NCI-H1092 (cell line): ENCODE measurements at places on chromosomes 5 and 9.

GRCh38 chr5:14105718-14106410 lies 37.3 kb upstream of the TRIO start:
- no peak for DNase-seq

DNA sequence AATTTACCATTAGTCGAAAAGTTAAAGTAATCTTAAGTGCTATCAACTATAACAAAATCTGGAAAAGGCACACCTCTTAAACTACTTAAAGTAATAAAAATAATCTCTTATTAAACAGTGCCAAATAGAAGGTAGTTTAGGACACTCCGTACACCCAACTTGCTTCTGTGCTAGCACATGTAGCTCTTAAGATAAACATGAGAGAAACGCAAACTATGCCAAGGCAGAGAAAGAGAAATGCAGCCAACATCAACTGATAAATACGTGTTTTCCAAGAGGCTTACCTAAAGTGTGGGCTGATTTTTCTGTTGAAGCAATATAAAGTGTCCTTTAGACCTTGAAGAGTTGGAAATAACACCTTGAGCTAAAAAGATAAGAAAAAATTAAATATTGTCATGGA lies 480.6 kb upstream of the DAB2 start:
- no peak for DNase-seq

GRCh38 chr5:116379306-116379705 lies 195.3 kb downstream of the SEMA6A start:
- no peak for DNase-seq

DNA sequence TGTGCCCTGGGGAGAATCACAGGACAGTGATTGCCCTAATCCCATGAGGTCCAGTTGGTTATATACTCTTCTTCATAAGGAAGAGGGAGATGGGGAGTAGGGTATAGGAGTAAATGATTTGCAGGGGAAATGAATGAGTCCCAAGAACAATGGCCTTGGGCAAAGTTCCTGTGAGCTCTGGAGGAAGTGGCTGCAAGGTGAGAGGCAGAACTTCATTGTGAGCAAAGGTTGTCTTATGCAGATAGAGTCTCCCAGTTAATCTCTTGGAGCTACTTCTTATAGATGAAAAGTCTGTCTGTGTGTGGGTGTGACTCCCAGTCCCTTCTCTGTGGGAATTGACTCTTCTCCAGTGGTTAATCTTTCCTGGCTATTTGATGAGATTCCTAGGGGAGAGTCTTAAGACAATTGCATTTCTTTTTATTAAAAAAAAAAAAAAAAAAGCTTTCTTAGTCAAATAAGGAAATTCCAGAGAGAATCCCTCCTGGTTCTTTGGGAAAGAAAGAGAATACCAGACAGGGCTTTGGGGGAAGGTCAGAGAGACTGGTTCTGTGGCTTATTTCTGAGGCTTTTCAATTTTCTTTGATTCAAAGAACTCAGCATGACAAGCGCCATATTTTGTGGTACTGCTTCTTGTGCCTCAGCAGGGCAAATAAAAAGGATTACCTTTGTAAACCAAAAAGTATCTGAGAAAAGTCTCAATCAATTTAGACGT lies 33.6 kb upstream of the MEGF10 start:
- no peak for DNase-seq

DNA sequence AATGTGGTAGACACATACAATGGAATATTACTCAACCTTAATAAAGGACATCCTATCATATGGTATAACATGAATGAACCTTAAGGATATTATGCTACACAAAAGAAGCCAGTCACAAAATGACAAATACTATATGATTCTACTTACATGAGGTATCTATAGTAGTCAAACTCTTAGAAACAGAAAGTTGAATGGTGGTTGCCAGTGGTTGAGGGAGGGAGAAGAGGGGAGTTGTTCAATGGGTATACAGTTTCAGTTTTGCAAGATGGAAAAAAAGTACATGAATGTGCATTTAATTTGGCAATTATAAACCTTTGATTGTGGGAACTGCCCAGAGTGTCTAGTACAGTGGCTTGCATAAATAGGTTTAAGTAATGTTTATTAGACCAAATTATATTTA lies 473.3 kb upstream of the ZNF608 start:
- DNase-seq = no peak

GRCh38 chr5:75282581-75282980 lies 45.9 kb upstream of the ANKRD31 start:
- DNase-seq = no peak

DNA sequence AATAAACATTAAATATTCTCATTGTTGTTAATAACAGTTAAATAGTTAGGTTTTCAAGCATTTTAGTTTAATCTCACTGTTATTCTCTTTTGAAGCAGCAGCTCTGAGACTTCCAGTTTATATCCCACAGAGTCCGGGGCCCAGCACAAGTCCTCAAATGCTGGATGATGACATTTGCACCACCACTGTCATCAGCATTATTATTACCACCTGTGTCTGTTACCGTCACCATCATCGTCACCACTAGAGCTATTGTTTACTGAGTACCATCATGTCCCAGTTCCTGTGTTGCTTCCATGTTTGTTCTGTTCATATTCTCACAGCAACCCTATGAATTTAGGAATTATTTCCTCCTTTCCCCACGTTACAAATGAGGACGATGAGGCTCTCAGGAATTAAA lies 169.2 kb upstream of the NR3C1 start:
- no peak for DNase-seq

DNA sequence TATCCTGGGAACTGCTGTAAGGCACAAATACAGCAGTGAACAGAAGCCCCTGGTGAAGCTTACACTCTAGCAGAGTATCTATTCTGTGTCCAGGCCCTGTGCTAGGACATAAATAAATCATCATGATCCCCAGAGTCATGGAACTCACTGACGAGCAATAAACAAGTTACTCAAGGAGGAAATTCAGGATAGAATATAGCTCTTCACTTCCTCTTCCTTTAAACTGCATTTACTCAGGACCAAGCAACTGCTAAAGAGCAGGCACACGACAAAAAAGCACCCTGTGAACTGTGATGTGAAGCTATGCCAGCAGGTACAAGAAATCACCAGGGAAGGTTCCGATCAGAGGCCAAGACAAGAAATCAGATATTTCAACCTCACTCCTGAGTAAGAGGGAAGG lies 47.8 kb upstream of the NR5A1 start:
- no peak for DNase-seq

GRCh38 chr5:6166698-6167394 lies 211.5 kb downstream of the MED10 start:
- no peak for DNase-seq

- no peak for DNase-seq
Observed at GRCh38 chr5:109962882-109963603, 273.3 kb downstream of the MAN2A1 start.

- no peak for DNase-seq
Observed at GRCh38 chr5:60538955-60539866, 160.8 kb downstream of the DEPDC1B start.

DNA sequence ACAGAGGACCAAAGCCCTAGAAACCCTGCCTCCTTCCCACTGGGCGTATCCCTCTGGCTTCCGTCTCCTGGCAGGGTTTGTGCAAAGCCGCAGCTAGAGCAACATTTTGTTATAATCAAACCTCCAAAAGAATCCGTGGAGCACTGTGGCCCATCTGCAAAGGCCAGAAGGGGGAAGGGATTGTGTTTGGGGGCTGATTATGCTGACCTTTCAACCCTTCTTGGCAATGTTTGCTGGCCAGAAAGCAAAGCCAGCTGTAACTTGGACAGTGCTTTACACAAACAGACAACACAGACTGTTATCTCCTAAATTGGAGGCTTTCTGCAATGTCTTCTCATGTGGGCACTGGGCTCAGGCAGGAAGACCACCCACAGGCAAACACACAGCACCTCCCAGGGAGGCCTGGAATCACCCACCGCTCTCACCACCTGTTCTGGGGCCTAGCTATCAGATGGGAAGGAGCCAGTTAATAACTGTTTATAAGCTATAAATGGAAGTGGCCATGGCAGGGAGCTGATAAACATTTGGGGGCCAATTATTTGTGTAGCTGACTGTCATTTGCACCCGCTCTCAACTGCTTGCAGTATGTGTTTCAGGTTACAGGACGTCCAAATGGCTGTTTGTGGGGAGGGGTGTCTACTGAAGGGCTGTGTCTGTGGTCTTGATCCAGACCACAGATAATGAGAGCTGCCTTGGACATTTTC lies 121.6 kb upstream of the ERCC6L2 start:
- peak; percentile 46 for DNase-seq

GRCh38 chr5:54361691-54362411 lies 51.5 kb upstream of the ARL15 start:
- no peak for DNase-seq

DNA sequence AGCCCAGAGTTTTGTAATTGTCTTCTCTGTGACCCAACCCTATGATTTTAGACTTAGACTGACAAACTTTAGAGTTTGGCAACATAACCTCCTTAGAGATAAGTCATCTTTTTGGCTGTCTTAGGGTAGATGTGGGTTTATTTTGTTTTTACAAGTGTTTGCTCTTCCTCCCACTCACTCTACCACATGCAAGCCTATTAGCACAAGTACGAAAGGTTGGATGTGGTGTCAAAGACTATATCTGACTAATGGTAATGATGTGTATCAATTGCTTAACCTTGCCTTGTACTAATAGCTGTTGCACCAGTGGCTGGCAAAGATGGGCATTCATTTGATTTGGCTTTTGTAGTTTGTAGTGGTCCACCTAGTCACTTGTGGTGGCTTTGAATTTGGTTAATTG lies 46.5 kb downstream of the SLC25A46 start:
- DNase-seq = no peak

- no peak for DNase-seq
Observed at GRCh38 chr5:119327018-119327417, 28.8 kb upstream of the TNFAIP8 start.

GRCh38 chr5:78799266-78800017 lies 150.9 kb upstream of the LHFPL2 start:
- DNase-seq = no peak

DNA sequence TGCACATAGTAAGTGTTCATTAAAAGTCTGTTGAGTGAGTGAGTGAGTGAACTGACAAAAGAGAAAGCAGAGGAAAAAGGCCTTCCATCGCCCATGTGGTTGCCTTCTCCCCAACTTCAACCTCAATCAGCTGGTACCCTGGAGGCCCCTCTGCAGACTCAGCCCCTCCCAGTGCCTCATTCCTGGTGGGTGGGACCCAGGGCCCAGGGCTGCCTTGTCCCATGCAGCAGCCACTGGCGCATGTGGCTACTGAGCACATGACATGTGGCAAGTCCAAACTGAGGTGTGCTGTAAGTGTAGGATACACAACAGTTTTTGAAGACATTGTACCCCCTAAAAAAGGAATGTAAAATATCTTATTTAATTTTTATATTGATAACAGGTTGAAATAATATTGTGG lies 29.6 kb downstream of the NDUFA8 start:
- DNase-seq = no peak

DNA sequence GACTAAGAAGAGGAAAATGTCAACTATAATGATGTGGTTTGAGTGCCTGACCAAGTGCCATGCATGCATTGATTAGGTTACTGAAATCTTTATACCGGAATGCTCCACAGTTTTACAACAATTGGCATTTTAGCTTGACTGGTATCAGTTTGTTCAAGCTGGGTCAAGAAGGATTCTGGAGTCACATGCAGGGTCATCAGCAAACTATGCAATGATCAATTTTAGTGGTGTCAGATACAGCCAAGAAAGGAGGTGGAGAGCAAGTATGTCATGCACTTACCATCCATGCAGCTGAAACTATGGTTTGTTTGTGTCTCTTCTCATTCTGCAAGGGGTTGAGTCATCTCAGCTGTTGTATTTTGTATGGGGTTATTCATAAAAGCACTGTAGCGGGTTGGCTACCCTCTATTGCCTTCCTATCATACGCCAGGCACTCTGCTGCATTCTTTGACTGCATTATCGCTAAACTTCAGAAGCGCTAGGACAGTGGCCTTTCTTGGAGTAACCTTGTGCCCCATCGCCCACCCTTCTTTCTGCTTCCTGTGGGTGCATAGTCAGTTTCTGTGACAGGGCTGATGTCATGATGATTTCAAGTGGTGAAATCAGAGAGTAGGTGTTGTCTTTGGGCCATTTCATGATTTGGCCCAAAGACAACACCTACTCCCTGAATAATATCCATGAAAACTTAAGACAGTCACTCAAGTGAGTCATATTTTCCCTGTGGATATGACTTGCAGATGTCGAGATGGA lies 145.4 kb downstream of the MTX3 start:
- no peak for DNase-seq

DNA sequence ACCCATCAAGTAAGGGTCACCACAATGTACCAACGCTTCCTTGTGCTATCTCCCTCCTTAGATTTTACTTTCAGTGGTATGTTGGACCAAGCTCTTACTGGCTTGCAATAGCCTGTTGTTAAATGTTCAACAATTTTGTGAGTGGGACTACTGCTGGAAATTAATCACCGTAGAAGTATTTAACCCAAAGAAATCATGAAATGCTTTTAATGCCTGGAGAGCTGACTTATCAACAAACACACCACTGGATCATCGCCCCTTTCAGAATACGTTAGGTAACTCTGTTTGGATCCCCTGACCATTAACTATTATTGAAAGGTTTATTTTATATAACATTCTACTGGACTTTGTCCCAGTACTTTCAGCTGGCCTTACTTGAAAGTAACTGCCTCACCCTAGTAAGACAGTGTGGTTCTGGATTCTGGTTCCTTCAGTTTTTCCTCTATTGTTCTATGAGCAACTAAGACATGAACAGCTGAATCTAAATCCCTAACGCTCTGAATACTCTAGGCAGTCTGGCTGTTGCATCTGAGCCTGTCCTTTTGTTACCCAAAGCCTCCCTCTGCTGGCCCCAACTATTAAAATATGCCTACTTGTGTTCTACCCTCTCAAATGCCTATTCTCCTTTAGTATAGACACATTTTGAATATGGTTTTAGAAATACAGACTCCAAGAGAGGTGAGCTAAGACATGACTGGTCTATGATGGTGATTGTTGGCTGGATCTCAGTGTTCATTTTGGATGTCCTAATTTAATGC lies 1203.4 kb upstream of the DMAC1 start:
- DNase-seq = no peak

GRCh38 chr9:131349881-131350563 lies 43.9 kb upstream of the PRRC2B start:
- DNase-seq = peak; percentile 80

DNA sequence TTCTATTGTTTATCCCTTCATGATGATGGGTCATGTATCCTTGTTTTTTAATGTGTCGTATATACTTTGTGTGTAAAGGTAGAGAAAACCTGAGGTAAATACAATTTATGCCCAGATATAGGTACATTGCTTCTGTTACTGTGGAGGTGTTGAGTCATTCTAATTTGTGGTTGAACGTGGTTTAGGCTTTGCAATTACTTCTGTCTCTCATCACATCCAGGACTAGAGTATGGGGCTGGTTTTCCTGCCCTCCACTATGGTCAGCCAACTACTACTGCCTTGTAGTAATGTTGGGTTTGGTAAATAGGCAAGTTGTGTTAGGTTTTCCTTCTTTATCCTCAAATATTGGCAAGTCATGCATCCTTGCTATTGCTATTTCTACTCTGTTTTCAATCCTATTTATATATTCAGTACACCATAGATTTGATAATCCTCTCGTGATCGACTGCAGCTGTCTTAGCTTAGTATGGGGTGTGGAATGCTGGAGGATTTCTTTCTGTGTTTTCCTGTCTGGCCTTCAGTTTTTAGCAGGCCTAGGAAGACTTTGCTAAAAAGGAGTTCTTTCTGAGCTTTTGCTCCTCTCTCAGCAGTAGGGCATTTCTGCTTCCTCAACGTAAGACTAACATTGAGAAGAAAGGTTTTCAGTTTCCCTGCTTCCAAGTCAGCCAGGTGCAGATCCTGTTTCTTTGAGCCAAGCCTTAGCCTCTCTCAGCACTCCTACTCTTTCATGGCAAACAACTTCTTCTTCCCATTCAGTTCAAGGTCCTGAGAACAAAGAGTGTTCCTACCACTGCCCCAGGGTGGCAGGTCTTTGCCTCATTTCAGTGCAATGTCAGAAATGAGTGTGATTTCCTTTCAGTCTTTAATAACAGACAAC lies 844.4 kb upstream of the CDH18 start:
- no peak for DNase-seq

GRCh38 chr9:106897236-106897635 lies 34.3 kb downstream of the ZNF462 start:
- DNase-seq = no peak
